Lower lobe of right lung (tissue), 2 donors: ENCODE measurements at places on chromosomes 7 and 10.

DNA sequence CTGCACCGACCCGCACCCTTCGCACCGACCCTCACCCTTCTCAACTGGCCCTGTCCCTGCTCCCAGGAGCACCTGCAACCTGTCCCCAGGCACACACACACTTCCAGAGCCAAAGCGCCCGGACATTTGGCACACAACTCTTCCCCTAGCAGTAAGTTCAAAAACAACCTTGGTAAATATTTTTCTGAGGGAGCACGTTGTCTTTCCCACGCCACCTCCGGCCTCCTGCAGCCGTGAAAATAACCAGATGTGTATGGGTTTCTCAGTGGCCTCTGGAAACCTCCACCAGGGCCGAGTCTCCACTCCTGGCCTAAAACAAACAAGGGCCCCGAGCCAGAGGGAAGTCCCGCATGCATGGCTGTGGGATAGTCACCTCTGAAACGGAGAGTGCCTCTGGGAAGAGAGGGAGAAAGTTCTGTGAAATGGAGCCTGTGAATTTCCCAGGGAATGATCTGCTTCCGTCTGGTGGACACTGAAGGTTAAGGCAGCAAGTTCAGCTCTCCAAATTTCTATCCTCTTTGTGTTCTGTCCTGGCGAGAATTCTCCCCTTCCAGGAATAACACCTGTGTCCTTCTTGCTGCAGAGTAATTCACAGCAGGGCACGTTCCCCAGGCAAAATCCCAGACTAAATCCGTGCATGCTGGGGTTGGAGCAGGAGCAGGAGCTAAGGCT is 15.8 kb downstream of the PODXL start:
- DNase-seq = no peak

DNA sequence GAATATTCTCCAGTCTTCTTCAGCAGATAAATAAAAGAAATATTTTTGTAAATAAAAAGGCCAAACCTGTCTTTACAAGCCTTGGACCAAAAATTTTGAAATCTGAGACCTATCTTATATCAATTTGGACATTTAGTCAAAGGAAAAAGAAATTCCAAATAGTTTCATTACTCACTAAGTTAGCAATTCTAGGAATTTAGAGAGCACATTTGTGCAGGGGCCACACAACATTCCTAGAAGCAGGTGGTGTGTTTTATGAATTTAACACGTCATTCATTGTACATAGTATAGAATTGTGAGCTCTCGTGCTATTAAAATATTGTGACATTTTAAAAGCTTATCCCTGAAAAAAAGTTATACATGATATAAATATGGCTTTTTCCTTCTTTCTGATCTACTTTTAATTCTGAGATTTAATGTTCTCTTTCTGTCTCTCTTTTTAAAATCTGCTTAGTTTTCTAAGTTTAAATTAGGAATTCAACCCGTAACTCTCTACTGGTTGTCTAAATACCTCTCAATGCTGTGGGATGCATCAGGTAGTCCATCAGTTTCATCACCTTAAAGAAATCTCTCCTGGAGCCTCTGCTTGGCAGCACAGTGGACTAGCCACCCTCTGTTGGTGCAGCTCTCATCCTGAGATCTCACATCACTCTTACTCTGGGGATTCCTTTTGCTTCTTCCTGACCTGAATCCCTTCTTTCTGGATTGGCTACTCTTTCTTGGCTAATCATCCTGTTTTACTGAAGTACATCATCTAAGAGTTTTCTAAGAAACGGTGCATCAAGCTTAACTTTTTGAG is 124.5 kb downstream of the SEMA3E start:
- no peak for DNase-seq

GRCh38 chr7:68840991-68841390 is 757.3 kb upstream of the AUTS2 start:
- DNase-seq = no peak

- DNase-seq = no peak
These were observed 13.5 kb downstream of the ASL start for GRCh38 chr7:66088861-66089838.

- no peak for DNase-seq
These were observed 11.9 kb downstream of the TMEM106B start for GRCh38 chr7:12222889-12223579.

DNA sequence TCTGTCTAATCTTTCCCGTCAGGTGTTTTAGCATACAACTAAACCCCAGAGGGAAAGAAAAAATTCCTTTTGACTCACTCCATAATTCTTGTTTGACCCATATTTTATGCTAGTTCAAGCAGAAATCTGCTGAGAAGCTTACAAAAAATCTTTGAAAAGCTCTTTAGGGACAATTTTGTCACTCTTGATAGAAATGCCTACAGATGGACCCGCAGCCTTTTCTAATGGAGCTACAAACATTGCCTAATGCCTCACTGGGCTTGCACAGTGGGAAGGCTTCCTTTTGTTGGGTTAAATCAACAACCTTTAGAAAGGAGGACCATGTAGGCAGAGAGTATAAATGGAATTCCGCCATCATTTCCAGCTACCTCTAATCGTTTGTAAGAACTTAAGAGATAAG is 344.5 kb downstream of the PCLO start:
- DNase-seq = no peak

DNA sequence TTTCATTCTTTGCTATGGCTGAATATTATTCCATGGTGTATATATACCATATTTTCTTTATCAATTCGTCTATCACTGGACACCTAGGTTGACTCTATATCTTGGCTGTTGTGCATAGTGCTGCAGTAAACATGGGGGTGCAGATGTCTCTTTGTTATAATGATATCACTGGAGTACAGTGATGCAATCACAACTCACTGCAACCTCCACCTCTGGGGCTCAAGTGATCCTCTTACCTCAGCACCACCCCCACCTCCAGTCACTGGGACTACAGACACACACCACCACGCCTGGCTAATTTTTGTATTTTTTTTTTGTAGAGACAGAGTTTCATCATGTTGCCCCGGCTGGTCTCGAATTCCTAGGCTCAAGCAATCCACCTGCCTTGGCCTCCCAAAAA is 15.6 kb downstream of the KLHL7 start:
- DNase-seq = no peak

GRCh38 chr7:80905334-80905733 is 13.5 kb downstream of the SEMA3C start:
- no peak for DNase-seq

GRCh38 chr10:87622314-87623004 is 37.2 kb upstream of the PAPSS2 start:
- no peak for DNase-seq
